K562 (cell line): ENCODE measurements at places on chromosomes 4 and X. TPM values are rescaled to one million over a fixed set of nuclear protein-coding genes. Genes with fewer than 3 reads are reported as not detected.
A peak's percentile ranks its signal among the peaks of the same experiment; 100 is the strongest.

Gene RENBP
- polyA plus RNA-seq: 11.1 and 11.6 TPM in 2 replicates

DNA sequence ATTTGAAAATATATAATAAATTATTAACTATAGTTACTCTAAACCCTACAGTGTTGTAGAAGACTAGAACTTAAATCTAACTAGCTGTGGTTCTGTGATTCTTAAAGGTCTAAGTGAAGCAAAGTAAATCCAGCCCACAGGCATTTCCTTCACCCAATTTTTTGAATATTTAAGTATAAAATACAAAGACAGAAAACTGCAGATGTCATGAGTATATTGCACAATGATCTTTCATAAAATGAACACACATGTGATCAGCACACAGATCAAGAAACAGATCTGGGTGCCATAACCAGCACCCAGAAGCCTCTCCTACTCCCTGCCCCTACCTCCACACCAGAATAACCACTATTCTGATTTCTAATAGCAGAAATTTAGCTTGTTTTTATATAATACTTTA is 82.9 kb downstream of the CAMK2D start:
- no peak for DNase-seq

DNA sequence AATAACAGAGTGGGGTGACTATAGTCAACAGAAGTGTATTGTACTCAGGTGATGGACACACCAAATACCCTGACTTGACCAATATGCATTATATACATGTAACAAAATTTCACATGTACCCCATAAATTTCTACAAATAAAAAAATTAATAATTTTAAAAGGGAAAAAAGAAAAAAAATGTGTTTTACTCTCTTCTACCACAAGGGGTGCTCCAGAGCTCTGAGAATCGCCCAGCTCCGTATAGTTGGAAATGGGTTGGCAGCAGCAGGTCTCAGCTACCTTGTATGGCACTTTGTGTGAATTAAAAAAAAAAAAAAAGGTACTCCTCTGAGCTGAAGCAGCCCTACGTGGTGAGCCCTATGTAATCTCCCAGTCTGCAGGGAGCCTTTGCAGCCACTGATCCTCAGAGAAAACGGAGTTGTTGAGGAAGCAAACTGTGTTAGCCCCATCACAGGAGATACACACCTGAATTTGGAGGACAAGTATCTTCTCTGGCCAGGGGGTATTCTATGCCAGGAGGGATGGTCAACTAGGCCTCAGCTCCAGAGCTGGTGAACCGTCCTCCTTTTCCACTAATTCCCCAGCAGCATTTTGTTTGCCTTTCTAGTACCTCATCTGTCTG is 17.2 kb upstream of the POLA1 start:
- DNase-seq: peak; percentile 18

Gene AMOT
- not detected in 2 replicates for polyA plus RNA-seq

DNA sequence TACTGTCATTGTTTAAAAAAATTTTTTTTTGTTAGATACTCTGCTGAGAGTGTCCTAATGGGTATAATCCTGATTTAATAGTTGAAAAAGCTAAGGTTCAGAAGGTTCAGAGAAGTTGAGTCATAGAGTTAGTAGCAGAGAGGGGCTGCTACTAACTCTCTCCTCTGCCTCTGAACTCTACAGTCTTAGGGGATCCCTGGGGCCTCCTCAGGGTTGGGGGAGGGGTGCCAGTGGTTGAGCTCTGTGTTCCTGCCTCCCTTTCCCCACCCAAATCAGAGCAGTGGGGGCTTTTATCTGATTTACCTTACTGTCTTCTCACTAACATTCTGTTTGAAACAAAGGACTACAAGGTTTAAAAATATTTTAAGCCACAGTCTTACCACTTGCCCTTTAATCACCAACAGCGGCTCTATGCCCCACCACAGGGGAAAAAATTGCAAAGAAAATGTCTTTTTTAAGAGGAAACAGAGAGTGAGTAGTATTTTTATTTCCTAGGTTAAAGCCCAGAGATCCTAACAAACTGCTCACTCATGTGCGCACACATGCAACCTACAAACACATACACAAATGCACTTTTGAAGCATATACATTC is 102.2 kb upstream of the ATP6AP2 start:
- no peak for DNase-seq

Gene PCYT1B
- polyA plus RNA-seq: 0.03 and 0.07 TPM in 2 replicates

DNA sequence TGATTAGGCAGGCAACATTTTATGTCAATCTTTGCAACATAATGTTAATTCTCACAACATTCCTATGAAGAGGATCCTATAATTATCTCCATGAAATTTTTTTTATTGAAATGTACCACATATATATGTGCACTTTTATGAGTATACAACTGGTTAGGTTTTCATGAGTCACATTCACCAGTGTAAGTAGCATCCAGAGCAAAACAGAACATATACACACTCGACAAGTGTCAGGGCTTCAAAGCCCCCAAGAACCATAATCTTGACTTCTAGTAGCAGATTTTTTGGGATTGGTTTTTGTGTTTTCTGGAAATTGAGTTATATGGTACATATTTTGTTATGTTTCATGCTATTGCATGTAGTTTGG is 62.4 kb downstream of the ARHGAP10 start:
- DNase-seq: no peak

- DNase-seq: no peak
Measured at GRCh38 chr4:114015444-114015899, 36.0 kb upstream of the ARSJ start.

DNA sequence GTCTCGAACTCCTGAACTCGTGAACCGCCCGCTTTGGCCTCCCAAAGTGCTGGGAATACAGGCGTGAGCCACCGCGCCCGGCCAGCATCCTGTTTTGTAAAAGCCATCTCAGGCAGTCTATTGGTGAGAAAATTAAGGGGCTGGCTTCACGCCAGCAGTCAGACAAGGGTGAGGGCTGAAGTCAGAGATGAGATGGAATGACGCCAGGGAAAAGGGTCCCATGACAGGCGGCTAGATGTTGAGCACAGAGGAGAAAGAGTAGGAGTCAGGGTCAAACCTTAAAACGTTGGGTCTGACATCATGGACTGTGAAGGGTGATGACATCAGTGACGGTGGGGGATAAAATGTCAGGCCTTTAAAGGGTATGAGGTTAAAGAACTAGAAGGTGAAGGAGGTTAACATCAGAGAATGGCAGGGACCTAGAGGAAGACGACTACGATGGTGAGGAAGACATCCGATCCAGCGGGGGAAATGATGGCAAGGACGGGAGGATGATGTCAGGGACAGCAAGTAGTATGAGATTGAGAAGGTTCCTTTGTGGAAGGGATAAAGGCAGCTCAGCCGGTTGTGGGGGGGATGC is 504 bp upstream of the RBM3 start:
- DNase-seq: peak; percentile 58

Gene MAGED4B
- not detected in 2 replicates for polyA plus RNA-seq

Gene ADRA2C
- 0.43 and 0.58 TPM in 2 replicates for polyA plus RNA-seq

- DNase-seq: no peak
Measured at GRCh38 chrX:103488794-103489193, 30.5 kb downstream of the RAB40A start.

Gene CSAG2
- 0.12 TPM in 1 of 2 replicates, not detected in the other for polyA plus RNA-seq

DNA sequence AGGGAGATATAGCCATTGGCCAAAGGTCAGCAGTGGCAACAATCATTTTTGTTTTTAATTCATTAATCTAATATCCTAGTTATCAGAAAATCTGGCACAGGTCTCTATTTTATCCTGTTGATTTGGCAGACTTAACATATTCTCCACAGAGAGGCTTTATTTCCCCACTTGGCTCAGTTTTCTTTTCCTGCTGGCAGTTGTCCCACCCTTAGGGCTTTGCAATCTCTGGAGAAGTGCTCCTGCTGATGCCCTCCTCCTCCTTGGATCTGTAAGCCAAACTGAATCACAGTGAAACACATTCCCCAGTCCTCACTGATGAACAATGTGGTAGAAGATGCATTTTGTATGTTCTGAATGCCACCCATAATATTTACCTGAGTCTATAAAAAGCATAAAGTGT is 889.7 kb downstream of the PDHA2 start:
- DNase-seq: no peak

GRCh38 chr4:122963216-122963615 is 40.8 kb upstream of the NUDT6 start:
- no peak for DNase-seq

DNA sequence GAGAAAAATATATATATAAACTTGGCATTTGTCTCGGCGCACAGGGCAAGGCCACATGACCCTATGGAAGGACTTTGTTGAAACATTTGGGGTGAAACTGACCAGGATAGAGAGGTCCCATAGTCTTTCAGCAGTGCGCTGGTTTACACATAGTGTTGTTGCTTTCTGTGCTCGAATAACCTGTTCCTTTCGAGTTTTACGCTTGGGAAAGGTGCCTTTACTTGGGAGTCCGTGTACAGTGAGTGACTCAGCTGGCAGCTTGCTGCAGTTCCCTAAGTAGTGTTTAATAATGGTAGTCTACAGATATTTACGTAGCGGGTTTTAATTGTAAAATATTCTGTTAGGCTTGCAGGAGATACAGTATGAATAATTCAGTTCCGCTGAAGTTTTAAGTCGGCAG is 578 bp downstream of the APOOL start:
- no peak for DNase-seq

Gene CCKAR
- polyA plus RNA-seq: not detected in 2 replicates

GRCh38 chrX:40085102-40085551 is 12.6 kb downstream of the BCOR start:
- no peak for DNase-seq

DNA sequence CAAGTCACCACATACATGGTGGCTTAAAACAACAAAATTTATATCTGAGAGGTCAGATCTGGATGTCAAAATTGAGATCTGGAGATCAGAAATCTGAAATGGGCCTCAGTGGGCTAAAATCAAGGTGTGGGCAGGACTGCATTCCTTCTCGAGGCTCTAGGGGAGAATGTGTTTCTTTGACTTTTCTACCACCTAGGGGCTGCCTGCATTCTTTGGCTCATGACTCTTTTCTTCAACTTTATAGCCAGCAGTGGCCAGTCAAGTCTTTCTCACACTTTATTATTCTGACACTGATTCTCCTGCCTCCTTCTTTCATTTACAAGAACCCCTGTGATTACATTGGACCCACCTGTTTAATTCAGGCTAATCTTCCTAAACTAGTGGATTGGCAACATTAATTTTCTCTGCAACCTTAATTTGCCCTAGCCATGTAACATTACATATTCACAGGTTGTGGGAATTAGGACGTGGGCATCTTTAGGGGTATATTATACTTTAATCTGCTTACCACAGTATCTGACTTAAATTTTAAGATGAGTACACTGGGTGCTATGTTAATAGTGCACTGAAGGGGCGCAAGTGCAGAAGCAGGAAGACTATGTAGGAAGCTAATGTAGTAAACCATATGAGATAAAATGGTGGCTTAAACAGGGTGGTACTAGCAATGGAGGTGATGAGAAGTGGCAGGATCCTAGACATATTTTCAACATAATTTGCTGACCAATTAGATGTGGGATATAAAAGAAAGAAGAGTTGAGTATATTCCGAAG is 188.0 kb downstream of the SLC4A4 start:
- DNase-seq: no peak
